ENCODE measurements at places on chromosomes 12 and 14.

GRCh38 chr12:75560167-75560566 lies 48.8 kb upstream of the KRR1 start:
- DNase-seq: peak; percentile 56

DNA sequence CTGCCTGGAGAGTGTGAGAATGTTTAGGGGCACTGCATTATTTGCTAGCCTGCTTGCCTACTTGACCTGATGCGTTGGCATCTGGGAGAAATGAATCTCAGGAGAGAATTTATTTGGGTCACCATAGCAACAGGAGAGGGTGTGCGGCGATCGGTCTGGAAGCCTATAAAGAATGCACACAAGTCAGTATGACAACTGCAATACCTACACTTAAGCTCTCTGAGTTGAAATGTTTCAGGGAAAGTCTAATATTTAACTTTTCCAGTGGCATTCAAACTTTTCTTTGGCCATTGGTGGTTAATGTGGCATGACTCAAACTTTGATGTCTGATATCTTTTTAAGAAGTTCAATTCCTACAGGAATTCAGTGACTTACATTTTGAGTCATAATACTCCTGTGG lies 205.1 kb downstream of the NEDD1 start:
- no peak for DNase-seq

GRCh38 chr12:122872815-122873361 lies 23.0 kb downstream of the VPS37B start:
- DNase-seq: no peak

DNA sequence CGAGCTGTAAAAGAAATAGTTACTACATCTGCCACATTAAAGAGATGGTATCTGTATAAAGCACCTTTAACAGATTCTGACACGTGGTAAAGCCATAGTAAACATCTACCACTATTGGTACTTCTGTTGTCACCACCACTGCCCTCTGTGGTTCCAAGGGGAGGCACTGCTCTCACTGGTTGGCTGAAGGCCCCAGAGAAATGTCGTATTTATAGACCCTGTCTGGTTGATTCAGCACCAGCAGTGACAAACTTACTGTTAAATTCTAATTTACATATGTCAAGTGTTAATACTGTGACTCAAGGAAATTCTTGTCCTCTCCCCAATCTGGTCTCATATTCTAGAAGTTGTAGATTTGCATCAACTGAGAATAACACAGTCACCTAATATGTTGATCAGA lies 281.1 kb downstream of the ERC1 start:
- no peak for DNase-seq

DNA sequence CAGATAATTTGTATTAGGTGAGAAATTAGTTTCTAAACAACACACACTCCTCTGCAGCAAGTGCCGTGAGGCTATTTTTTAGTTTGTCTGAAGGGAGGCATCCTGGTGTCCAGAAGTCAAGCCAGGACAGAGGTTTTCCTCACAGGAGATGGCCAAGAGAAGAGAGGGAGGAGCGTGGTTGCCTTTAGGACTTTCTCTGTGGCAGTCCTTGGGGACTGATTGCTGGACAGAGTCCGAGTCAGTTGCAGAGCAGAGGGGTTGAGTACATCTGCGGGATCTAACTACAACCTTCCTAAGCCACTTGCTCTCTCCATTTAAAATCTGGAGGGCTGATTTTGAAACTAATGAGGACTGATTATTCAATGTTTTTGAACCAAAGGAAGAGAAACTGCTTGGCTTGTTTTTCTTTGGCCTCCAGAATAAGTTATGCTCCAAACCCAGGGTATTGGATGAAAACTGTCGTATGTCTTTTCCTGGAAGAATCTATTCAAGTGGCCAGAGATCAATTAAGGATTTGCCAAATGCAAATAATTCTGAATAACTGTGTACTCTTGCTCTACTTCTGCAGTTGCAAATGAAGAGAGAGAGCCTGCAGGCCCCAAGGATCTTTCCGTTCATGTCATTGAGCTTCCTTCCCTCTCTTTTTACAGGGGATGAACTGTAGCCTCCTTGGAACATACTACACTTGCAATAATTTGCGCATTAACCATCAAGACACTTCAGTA lies 1.2 kb downstream of the SLCO1C1 start:
- no peak for DNase-seq

DNA sequence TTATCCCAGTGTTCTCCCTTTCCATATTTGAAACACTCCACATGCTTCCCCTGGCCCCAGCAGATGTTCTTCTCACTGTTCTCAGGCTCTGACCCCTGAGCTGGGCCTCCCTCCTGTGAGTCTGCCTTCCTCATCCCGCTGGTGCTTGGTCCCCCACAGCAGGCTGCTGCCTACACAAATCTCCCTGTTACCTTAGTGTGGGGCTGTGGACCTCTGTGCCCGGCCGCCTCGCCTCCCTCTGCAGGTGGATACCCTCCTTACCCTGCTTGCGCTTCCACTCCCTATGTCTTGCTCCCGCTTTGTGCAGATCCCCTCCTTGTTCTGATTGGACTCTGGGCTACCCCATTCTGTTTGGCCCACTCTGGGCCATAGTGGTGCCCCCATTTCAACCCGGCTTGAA lies 6.9 kb downstream of the DERA start:
- no peak for DNase-seq

DNA sequence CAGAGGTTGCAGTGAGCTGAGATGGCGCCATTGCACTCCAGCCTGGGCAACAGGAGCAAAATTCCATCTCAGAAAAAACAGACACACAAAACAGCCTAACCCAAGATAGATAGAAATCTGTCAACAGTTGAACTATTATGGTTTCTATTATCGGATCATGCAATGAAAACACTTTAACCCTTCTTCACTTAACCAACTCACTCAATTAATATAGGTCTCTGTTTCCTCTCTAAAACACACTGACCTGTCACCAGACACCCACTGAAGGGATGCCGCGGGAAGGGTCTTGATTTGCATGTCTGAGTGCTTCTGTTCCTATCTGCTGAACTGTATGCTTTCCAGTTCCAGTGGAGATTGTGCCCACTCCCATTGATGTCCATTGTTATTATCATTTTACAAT lies 38.0 kb upstream of the NUDT4 start:
- DNase-seq: no peak

- peak; percentile 15 for DNase-seq
These were observed 351.0 kb downstream of the NAV3 start for GRCh38 chr12:78181544-78182162.

All from mammary epithelial cell (primary cell).